ENCODE measurements at places on chromosomes 2 and 18. TPM values are rescaled to one million over a fixed set of nuclear protein-coding genes. Genes with fewer than 3 reads are reported as not detected.

CCDC68 gene
- under 0.01 TPM for total RNA-seq

NGEF gene
- 11.2 TPM for total RNA-seq

KCNG2 gene
- 1.9 TPM for total RNA-seq

NYAP2 gene
- total RNA-seq: not detected

TXNDC2 gene
- total RNA-seq: 0.16 TPM

MTA3 gene
- 27.7 TPM for total RNA-seq

TUBA4B gene
- under 0.01 TPM for total RNA-seq

GAL3ST2 gene
- total RNA-seq: 0.09 TPM

PLGLB1 gene
- total RNA-seq: 0.32 TPM

TGFA gene
- total RNA-seq: not detected

CNTNAP5 gene
- total RNA-seq: not detected

UGT1A3 gene
- total RNA-seq: not detected

CTDSP1 gene
- 45.2 TPM for total RNA-seq

ASIC4 gene
- 0.16 TPM for total RNA-seq

ALLC gene
- total RNA-seq: not detected

PLEKHH2 gene
- total RNA-seq: 4.4 TPM

NEB gene
- under 0.01 TPM for total RNA-seq

IGFBP2 gene
- total RNA-seq: 2.0 TPM

IL1A gene
- 0.09 TPM for total RNA-seq

BBS5 gene
- total RNA-seq: 5.7 TPM

REEP1 gene
- total RNA-seq: not detected

DYSF gene
- total RNA-seq: not detected

RAX gene
- not detected for total RNA-seq

MPP4 gene
- total RNA-seq: 0.43 TPM

FOXI3 gene
- total RNA-seq: not detected

SCG2 gene
- total RNA-seq: 0.09 TPM

GPR17 gene
- not detected for total RNA-seq

IFIH1 gene
- 3.2 TPM for total RNA-seq

VWC2L gene
- total RNA-seq: under 0.01 TPM

TWIST2 gene
- 73.3 TPM for total RNA-seq

ANKRD23 gene
- total RNA-seq: 0.95 TPM

ERBB4 gene
- not detected for total RNA-seq

SNED1 gene
- 114 TPM for total RNA-seq

CNGA3 gene
- 0.16 TPM for total RNA-seq

TBR1 gene
- total RNA-seq: not detected

KCNE4 gene
- 8.5 TPM for total RNA-seq

SERPINB12 gene
- total RNA-seq: not detected
